AG10803 (cell line): ENCODE measurements at places on chromosomes 12 and 14.

- DNase-seq = no peak
Observed at GRCh38 chr12:54991161-54991990, 6.8 kb upstream of the TESPA1 start.

- DNase-seq = no peak
Observed at GRCh38 chr12:108335349-108336119, 3.6 kb downstream of the CMKLR1 start.

- DNase-seq = no peak
Observed at GRCh38 chr14:32542507-32542906, 213.4 kb downstream of the AKAP6 start.

DNA sequence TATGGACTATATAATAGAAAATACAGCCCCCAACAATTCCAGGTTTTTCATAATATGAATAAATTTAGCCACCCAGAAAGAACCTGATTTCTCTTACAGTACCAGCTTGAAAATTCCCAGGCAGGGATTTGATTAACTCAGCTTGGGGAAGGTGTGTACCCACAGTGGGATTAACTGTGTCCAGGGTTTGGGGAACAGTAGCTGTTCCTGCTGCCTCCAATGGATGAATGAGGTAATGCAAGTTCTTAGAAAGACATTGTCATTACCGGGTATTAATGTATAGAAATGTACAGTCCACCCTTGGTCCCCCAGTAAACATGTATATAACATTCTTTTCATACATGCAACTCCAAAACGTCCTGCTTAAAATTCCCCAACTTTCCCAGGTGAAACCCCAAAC lies 115.6 kb downstream of the LRIG3 start:
- DNase-seq = no peak

- no peak for DNase-seq
Observed at GRCh38 chr12:122275459-122275858, 9.2 kb upstream of the VPS33A start.

DNA sequence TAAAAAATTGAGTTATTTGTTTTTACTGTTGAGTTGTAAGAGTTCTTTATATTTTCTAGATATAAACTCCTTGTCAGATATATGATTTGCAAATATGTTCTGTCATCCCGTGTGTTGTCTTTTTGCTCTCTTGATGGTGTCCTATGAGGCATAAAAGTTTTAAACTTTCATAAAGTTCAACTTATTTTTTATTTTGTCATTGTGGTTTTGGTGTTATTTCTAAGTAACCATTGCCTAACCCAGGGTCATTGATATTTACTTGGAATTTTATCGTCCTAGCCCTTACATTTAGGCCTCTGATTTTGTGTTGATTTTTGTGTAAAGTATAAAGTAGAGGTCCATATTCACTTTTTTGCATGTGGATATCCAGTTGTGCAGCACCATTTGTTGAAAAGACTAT lies 63.1 kb downstream of the SRGAP1 start:
- no peak for DNase-seq

DNA sequence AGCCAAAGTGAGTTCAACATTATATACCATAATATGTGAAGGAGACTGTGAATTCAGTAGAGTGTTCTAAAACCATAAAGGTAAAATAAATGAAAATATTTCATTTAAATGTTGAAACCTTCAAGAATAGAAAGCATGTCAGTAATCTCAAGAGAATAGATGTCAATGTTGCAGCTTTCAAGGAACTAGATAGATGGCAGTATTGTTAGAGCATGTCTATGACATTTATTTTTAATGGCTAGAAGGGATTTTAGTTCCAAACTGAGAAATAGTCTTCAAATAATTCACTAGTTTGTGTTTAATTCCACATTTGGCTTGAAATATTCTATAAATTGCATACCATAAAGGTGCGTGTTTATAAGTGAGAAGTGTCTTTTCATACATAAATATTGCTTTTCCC lies 326.5 kb downstream of the FLRT2 start:
- DNase-seq = no peak

- DNase-seq = no peak
Observed at GRCh38 chr12:118842866-118843265, 138.5 kb upstream of the SRRM4 start.

GRCh38 chr12:91695964-91696363 lies 449.7 kb downstream of the BTG1 start:
- DNase-seq = no peak

DNA sequence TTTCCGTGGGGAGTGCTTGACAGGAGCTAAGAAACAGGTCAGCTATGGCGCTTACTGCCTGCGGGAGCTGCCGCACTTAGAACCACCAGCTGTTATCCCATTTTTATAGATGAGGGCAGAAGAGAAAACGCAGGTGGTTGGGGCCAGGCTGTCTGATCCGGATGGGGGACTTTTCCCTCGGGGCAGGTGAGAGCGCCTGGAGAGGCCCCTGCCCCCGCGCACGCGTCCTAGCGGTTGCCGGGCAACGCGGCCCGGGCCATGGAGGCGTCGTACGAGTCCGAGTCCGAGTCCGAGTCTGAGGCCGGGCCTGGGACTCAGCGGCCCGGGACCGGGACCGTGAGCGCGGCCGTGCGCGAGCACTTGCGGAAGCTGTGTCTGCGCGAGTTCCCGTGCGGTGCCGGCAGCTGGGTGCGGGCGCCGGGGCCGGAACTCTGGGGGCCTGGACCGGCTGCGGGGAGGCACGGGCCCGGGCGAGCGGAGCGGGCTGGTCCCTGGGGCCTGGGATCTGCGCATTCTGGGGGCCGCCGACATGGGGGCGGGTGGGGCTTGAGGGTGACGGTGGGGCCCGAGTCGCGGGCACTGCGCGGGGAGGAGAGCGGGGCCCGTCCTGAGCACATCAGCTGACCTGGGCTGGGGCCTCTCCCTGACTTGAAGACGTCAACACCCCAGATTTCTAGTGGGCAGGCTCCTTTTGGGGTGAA lies at the start of gene LRRC43:
Gene LRRC43, plus strand, starts transcription at position 237 of the 701 bp plus-strand sequence. Its CDS starts 22 bp downstream, at position 259.
- peak; percentile 27 for DNase-seq

DNA sequence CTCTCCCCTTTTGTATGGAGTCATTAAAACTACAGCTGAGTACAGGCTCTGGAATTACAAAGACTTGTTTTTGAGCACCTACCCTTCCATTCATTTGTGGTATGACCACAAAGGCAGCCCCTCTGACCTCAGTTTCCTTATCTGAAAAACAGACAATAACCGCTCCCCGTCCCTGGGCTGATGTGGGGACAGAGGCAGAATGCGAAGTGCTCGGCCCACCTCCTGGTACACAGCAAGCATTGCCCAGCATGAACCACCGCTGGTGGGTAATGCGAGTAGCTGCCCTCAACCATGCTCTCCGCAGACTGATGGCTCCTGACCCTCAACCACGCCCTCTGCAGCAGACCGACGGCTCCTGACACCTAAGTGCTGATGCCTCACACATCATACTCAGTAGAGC lies 22.4 kb downstream of the P2RX2 start:
- DNase-seq = no peak

DNA sequence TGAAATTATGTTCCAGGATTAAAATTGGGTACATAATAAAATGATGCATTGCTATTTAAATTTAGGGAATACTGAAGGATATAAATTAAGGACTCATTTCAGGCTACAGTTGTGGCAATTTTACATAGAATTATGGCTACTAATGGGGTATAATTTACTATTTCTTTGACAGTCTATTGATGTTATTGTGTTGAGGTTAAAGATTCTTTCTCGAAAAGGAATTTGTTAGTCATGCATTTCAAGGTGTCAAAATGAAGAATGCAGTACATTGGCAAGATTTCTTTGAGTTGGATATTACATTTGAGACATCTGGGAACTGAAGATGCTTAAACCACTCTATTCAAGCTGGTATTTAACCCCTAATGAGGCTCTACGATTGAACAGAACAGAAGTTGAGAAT lies 28.3 kb downstream of the SLC5A8 start:
- peak; percentile 83 for DNase-seq

GRCh38 chr12:5710260-5710878 lies 234.7 kb downstream of the ANO2 start:
- no peak for DNase-seq

DNA sequence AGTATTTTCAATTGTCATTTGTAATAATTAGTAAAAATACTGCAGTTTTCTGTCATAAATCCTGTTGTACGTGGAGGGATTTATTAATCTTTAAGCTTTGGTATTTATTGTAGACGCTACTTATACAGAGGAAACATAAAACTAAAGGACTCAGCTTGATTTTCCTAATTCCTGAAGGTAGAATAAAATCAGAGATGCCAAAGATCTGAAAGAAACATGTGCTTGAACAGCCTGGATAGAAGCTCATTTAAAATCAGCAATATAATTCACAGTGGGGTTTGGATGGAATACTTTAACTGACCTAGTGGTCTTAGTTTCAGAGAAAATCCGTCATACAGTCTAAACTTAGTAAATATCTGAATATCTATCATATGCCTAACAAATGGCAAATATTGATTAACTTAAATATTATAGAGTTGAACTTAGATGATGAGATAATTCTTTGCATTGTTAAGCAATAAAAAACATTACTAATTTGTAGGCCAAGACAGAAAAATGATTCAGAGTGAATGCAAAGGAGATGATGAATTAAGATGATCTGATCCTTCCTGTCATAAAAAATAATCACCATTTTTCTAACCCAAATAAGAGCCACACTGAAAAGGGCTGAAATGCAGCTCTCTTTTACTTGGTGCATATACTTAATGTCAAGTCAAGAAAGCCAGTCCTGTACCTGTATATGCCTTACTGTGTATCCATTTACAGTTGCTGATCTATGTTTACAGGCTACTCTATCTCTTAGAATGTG lies 397.1 kb upstream of the DCN start:
- no peak for DNase-seq

DNA sequence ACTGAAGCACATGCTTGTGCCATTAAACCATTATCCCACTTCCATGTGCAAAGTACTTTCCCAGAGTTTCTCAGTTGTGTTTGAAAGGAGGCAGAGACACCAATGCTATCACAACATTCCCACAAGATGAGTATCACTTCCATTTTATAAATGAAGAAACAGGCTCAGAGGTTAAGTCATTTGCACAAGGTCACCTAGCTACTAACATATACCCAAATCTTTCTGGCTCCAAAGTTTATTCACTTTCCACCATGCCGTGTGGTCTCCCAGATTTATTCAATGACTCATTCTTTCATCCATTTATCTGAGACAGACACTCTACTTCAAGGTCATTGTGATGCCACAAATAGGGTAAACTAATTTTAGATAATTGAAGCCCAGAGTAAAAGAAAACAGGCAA lies 9.4 kb downstream of the ART4 start:
- DNase-seq = peak; percentile 17

- peak; percentile 62 for DNase-seq
Observed at GRCh38 chr14:23562822-23563472, 4.6 kb downstream of the AP1G2 start.

DNA sequence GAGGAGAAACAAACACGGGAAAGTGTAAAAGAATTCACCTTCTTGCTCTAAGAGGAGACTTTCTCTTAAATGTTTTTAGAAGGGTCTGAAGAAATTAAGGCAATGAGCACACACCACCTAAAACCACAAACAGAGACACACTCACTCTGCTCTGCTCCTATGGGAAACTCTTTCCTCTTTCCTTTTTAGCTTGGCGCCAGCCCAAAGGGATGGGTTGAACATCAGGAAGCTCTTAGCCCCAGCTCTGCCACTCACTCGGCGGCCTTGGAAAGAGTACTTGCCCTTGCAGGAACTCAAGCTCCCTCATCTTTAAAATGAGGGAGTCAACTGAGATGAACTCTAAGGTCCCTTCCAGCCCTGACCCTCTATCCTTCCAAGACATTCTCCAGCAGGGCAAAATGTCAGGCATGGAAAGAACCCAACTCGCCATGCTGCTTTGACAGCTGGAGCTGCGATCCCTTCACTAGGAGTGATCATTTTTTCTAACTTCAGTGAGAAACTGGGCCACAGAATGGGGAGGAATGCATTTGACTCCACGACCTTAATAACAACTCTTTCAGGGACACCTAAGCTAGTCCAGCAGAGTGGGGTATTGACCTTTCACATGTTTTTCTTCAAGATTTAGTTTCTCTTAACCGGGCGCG lies 980 bp upstream of the RNASE8 start:
- DNase-seq = peak; percentile 84

- no peak for DNase-seq
Observed at GRCh38 chr12:77003914-77004313, 61.5 kb downstream of the E2F7 start.

GRCh38 chr14:38710881-38711280 lies 392.2 kb downstream of the SEC23A start:
- DNase-seq = no peak

- DNase-seq = no peak
Observed at GRCh38 chr14:49692193-49692757, 645 bp upstream of the KLHDC1 start.

GRCh38 chr14:23076785-23077408 lies 18.0 kb downstream of the ACIN1 start:
- no peak for DNase-seq

GRCh38 chr12:75852143-75852542 lies 179.4 kb downstream of the PHLDA1 start:
- peak; percentile 23 for DNase-seq
